GM10248 (cell line): ENCODE measurements at places on chromosomes 7 and 10.

GRCh38 chr10:92418891-92419290 lies 127.9 kb downstream of the MARCHF5 start:
- DNase-seq = no peak

DNA sequence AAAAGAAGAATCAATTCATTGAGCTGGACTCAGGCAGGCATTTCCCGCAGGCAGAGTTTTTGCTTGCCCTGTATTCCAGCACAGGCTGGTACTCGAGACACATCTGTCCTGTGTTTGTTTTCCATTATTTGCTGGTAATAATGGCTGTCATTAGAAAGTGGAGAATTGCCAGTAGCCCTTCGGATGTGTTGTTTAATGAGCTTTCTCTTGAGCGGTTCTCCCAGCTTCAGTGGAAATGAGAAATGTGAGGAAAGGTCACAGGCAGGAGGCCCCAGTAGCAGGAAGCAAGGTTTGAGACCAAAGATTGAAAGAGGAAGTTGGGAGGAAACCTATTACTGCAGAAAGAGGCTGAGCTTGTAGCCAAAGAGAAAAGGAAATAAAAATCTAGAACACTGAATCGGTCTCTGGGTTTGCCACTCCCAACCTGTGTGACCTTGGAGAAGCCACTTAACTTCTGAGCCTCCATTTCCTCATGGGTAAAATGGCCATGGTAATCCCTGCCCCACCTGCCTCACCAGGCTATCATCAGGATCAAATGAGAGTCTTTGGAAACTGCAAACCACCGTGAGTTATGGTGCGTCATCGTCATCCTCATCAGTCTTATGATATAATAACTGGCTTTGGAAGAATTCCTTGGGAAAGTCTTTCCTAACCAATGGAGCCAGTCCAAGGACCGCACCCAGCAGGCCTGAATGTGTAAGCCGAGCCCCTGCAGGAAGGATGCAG lies 67.7 kb downstream of the TACR2 start:
- no peak for DNase-seq

GRCh38 chr7:55178863-55179773 lies 160.3 kb downstream of the EGFR start:
- DNase-seq = no peak

GRCh38 chr10:114482480-114483304 lies 78.4 kb upstream of the AFAP1L2 start:
- DNase-seq = no peak

GRCh38 chr10:103888113-103888841 lies 29.7 kb downstream of the STN1 start:
- peak; percentile 53 for DNase-seq

DNA sequence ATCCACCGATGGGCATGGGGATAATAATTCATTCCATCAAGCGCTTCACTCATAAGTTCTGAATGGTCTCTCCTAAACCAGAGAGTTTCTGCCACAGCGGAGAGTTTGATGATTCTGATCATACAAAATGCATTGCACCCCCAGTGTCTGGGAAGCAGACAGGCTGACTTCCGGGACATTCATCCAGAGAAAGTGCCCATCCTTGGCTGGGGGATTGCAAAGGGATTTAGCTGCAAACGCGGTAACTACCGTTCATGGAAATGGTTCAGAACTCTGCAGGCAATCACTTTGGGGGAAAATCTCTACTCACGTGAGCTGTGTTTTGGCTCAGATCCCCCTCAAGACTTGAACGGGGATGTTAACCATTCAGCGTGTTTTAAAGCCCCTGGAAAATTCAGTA lies 33.4 kb upstream of the CALN1 start:
- no peak for DNase-seq
